ENCODE measurements at places on chromosomes 7 and 10. TPM values are rescaled to one million over a fixed set of nuclear protein-coding genes. Genes with fewer than 3 reads are reported as not detected.

DNA sequence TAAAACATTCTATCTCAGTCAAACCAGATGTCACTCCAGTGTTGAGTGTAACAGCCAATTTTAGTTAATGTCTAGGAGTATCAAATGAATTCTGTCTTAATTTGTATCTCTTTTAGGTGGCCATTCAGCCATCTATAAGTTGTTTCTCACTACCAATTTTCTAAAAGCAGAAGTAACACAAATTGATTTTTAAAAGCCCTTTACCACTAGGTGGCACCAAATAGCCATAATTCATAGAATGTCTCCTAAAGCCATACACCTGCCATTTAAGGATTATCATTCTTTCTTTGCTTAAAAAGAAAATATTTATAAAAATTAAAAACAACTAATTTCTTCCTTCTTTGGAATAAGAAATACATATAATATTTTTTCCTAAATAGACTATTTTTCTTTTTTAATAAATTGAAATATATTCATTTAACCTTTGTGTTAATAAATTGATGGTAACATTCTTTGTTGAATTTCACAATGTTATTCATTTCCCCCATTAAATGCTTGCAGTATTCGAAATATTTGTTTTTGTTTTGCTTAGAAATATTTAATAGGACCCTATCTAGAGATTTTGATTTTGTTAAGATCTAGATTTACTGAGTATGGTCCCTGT, 107.8 kb upstream of the PPP1R3A start:
- no peak for DNase-seq

DNA sequence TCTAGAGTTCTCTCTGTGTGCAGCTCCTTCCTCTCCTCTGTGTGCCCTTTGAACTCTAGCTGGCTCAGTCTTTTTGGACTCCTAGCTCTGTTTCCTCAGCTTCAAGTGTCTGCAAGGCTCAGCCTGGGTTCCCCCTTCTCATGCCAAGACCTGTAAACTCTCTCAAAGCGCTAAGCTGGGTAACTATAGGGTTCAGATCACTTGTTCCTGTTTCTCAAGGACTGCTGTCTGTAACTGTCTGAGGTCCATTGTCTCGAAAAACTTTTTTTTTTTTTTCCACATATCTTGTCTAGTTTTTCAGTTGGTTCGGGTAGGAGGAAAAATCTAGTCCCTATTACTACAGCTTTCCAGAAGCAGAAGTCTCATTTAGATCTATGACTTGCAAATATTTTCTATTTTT, 46.6 kb upstream of the PPP1R17 start:
- DNase-seq: no peak

GRCh38 chr7:50667789-50668226, 102.6 kb upstream of the DDC start:
- no peak for DNase-seq

GRCh38 chr10:128751284-128751683, 625.1 kb upstream of the MKI67 start:
- DNase-seq: no peak

Gene LEP
- not detected for total RNA-seq

- DNase-seq: no peak
Observed at GRCh38 chr7:55887821-55888247, 578 bp downstream of the ZNF713 start.

DNA sequence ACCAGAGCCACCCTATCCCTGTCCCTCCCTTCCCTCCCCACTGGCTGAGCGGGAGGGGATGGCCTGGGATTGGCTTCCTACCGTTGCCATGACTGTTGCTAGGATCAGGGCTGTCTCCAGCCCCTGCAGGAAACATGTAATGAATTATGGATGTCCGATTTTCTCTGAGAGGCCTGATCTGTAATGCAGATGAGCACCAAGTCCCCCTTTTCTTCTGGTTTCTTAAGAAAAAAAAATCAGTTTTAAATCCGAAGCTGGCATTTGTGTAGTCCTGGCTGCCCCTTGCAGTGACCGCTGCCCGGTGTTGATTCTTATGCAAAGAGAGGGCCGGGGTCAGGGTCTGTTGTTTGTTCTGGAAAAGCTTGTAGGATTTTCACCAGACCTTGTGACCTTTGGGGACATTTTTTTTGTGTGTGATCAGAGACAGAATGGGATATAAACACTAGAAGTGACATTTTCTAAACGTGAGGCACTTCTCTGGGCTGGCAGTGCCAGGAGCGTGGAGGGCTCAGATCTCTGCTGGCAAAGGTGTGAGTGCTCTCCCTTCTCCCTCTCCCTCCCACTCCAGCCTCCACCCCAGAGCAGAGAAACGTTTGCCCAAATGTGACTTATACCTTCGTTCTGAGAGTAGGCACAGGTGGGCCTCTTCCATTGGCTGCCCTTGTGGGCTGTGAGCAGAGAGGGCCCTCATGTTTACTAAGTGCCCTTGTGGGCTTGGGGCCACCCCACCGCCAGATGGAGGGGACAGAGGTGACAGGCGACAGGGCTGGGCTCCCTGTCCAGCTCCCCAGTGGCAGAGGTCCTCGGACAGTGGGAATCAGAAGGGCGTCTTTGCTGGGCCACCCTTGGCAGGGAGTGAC, 127.5 kb downstream of the DNAJB6 start:
- DNase-seq: no peak

GRCh38 chr7:22445140-22445743, 54.7 kb downstream of the STEAP1B start:
- no peak for DNase-seq

GRCh38 chr10:107546284-107546683, 381.8 kb upstream of the SORCS1 start:
- no peak for DNase-seq

Gene PLEKHA1
- 22.8 TPM for total RNA-seq

DNA sequence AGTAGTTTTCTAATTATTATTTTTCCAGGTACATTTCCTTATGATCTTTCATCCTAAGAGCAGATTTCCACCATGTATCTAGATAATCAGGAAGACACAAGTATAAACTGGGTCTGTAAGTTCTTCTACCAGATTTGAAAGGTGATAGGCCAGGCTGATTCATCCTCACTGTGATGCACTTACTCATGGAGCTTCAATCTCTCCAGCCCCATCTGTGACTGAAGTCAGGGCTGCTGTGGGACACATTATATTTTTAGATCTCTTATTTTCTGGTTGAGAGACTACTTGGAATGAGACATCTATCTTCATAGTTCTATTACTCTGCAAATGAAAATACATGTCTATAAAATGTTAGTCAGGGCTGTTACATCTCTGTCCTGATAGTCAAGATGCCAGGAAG, 85.5 kb upstream of the SLC25A13 start:
- no peak for DNase-seq

Gene IFIT1
- total RNA-seq: 3.8 TPM

DNA sequence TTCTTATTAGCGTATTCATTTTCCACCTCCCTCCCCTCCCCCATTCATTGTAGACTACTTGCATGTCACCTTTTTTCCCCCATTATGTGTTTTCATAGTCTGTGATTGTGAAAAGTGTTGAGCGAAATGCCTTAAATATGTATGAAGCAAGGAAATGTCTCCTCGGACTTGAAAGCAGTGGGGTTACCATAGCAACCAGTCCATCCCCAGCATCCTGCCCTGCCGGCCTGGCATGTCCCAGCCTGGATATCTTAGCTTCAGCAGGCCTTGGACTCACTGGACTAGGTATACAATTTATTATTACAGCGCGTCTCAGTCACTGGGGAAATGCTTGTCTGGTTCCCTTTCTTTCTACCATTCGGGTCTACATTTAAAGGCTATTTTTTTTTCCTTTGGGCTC, 283.6 kb downstream of the BICC1 start:
- DNase-seq: no peak

DNA sequence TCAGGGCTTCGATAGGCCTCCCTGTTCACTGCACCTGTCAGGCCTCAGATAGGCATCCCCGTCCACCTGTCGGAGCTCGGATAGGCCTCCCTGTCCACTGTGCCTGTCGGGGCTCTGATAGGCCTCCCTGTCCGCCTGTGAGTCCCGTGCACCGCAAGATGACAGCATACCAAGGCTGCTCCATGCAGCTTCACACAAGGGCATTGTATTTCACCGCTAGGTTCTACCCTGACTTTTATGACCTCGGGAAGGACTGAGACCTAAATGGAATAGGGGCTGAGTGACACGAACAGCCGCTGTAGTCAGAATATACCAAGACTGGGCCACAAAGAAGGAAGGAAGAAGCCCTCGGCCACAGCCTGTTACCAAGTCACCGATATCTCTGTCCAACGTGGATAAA, 271.2 kb downstream of the DIP2C start:
- no peak for DNase-seq

DNA sequence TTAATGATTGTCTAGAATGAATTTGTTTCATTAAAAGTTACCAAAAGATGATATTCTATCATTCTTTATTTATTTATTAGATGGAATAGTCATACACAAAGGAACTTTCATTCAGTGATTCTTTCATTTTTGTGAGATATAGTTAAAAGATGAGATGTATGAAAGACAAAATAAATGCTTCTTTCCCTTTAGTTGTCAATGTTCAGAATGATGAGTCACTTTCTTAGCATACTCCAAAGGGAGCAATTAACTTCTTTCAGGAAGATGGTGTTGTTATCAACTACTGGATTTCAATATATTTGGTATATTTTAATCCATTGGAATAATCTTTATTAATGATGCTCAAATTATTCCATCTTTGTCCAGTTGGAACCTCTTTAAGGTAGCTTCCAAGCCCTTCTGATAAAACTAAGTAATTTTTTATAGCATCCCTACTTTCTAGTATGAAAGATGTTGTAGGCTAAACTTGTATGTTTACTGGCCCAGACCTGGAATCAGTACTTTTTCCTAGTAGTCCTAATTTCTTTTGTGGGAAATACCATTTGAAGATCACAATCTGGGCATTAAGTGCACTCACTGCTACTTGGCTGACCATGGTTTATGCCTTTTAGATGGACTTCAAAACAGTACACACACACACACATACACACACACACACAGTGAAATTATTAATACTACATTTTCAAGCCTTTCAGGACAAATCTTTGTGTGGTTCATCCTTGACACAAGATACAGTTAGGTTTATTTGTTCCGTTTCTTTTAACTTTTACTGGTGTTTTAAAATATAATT, 2.5 kb downstream of the GIMAP7 start:
- no peak for DNase-seq

Gene TACC2
- not detected for total RNA-seq

Gene VGF
- total RNA-seq: not detected

Gene ETV1
- total RNA-seq: not detected
